ENCODE measurements at places on chromosomes 16 and 17.

DNA sequence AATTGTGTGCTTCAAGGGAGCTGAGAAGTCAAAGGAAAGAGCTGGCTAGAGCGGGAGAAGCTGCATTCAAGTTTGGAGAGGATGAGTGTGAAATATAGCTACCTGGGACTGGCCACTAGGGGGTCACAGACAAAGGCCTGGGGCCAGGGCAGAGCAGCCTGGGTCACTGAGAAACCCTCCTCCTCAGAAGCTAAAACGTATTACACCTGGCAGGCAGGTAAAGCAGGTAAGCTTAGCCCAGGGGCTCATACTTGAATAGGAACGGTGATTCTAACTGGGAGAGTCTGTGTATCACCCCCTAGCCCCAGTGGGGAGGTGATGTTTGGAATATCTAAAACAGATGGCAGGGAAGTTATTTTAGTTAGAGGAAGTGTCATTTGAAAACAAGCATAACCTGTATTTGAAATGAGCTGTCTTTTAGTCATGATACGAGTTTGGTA lies 6.8 kb downstream of the KRT37 start:
- no peak for DNase-seq

GRCh38 chr17:28575126-28575795 lies 1.4 kb downstream of the ALDOC start:
- DNase-seq: peak; percentile 53

DNA sequence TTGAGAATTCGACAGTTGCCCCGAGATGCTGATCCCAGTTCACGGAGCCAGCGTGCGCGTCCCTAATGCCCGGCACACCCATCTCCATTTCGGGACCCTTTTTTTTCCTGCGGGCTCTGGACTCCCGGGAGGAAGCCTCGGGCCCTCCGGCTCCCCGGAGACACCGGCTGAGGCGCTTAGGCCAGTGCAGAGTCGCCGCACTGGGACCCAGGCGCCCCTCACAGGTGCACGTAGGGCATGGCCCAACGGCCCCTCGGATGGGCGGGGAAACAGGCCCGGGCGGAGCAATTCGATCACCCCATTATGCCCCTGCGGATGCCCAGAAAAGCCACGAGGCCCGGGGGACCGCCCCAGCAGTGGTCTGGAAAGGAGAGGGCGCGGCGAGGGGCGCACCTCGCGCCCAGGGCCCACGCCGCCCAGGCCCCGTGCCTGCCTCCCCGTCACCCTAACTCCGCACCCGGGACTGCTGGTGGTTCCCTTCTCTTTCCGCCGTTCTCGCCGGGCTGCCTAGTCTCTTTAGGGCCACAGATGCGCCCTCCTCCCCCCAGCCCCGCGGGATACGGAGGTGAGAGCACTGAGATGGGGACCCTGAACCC lies 18.5 kb upstream of the ZFHX3 start:
- no peak for DNase-seq

GRCh38 chr17:17951524-17951923 lies 20.7 kb downstream of the TOM1L2 start:
- no peak for DNase-seq

GRCh38 chr17:47949197-47949759 lies 7.9 kb downstream of the PNPO start:
- peak; percentile 77 for DNase-seq

- no peak for DNase-seq
These were observed 529.1 kb downstream of the NPIPA7 start for GRCh38 chr16:16908077-16908476.

DNA sequence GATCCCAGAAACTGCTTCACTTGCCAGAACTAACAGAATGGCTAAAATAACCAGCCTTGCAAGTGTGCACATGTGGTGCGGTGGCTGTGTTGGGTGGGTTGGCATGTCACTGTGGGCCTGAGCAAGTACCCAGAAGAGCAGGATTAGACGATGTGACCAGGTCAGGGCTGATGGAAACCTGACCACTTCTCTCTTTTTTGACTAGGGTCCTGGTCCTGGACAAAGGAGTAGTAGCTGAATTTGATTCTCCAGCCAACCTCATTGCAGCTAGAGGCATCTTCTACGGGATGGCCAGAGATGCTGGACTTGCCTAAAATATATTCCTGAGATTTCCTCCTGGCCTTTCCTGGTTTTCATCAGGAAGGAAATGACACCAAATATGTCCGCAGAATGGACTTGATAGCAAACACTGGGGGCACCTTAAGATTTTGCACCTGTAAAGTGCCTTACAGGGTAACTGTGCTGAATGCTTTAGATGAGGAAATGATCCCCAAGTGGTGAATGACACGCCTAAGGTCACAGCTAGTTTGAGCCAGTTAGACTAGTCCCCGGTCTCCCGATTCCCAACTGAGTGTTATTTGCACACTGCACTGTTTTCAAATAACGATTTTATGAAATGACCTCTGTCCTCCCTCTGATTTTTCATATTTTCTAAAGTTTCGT lies 16.7 kb downstream of the ANKRD40 start:
- DNase-seq: no peak

DNA sequence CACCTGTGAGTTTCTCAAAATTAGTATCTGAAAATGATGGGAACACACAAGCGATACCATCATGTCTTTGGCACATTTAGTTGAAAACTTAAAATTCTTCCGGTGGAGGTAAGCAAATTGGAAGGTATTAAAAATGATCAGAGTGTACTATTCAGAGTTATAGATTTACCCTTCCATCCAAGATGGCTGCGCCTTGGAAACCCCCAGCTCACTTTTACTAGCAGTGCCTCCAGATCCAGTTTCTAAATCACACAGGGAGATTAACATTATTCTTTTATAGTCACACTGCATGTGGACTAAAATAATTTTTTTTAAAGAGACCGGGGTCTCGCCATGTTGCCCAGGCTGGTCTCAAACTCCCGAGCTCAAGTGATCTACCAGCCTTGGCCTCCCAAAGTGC lies 15.0 kb downstream of the PITPNC1 start:
- no peak for DNase-seq

GRCh38 chr16:25210758-25211157 lies 6.0 kb upstream of the AQP8 start:
- DNase-seq: no peak

DNA sequence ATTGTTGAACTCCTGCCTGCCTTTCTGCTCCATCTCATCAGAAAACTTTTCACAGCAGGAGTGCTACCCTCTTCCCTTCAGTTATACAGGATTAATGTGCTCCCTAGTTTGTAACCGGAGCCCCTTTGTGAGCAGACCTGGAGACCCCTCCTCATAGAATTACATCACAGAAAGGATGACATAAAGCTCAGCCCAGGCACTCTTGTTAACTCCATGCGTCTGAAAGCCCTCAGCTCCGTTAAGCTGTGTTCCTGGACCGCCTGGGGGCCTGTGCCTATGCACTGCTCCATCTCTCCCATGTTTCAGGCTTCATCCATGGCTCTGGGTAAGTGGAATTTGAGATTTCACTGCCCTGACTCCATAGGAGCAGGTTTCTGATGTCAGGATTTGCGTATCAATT lies 7.6 kb downstream of the WSCD1 start:
- peak; percentile 81 for DNase-seq

DNA sequence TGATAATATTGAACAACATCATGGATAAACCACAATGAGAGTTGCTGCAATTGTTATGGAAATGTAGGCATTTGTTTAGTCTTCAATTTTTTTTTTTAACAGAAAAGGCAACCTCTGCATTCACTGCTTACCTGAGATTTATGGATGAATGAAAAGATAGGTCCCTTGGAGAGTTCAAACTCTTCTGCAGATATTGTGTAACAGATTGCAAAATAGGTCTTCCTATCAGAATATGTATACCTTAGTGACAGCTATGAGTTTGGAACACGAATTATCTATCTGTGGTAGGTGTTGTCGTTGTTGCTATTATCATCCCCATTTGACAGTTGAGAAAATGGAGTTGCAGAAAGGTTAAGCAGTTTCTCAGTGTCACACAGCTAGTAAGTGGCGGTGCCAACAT lies 1.2 kb upstream of the KCNJ16 start:
- no peak for DNase-seq

GRCh38 chr16:82682767-82683166 lies 56.0 kb downstream of the CDH13 start:
- DNase-seq: no peak

- DNase-seq: peak; percentile 46
These were observed 1.1 kb downstream of the GJC1 start for GRCh38 chr17:44828919-44829522.

DNA sequence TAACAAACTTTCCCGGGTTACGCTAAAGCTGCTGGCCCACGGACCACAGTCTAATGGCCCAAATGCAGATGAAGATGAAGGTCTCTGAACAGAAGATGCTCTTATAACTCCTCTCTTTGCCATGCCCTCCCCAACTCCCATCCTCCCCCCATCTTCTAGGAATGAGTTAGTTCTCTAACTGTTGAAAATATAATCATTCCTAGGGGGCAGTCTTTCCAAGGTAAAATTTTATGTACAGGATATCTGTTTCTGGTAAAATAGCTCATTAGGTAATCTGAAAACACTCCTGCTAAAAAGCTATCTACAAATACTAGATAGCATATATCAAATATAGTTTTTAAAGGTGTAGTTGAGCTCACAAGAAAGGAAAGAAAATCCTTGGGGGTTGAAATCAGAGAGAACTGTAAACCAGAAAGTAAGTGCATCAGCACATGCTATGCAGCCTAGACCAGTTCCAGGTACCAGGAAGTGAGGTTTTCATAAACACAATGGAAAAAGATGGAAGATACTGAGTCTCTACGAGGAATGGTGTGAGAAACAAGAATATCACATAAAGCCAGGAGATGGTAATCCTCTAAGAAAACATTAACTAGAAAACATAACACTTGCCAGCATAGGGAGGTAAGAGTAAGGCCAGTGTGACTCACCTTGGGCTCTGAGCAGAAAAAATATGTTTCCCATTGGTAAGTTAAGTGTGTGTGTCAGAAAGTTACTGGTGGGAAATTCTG lies 38.1 kb downstream of the CMC2 start:
- no peak for DNase-seq

DNA sequence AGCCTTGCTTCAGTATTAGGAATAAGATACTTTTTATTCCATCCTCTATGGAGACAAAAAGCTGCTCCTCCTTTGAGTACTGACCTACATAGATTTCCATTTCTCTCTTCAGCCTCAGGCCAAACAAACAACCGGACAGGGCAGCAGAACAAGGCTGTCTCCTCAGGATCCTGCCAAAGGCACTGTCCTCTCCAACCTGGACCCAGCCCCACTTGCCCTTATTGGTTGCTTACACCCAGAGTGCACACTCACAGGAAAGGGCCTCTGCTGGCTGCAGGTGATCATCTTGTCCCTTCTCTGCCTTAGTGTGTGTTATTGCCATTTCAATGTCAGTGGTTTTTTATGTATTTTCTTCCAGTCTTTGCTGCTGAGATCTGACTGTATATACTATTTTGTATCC lies 26.6 kb downstream of the LIG3 start:
- DNase-seq: no peak

GRCh38 chr16:28063591-28064061 lies at the start of gene GSG1L:
TSS of gene GSG1L (minus strand) at chr16:28063714. CDS start at chr16:28063424, 290 bp downstream.
- DNase-seq: peak; percentile 65

DNA sequence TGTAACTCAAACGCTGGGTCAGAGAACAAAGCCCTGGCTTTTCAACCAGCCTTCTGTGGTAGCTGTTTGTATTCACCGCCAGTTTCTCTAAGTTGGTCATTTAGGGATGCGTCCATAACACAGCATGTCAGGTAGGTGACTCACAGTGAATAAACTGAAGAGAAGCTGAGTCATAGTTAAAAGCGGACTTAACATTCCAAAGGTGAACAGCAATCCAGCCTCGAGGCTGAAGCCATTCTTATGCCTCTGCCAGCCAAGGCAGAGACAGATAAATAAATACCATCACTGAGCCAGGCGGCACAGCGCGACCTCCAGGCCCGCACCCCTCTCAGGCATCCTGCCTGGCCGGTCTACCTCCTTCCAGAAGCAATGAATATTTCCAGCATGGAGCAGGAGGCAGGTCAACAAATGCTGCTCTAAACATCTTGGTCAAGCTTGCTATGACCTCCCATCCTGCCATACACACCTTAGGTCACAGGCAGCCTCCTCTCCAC lies 12.4 kb upstream of the CACNG4 start:
- DNase-seq: no peak

DNA sequence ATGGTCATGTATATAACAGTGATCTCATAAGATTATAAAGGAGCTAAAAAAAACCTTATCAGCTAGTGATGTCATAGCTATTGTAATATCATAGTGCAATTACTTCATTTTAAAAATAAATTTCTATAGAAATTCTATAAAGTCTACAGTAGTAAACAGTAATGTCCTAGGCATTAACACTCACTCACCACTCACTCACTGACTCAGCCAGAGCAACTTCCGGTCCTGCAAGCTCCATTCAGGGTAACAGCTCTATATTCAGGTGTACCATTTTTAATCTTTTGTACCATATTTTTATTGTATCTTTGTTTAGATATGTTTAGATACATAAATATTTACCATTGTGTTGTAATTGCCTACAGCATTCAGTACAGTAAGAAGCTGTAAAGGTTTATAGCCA lies 524.4 kb upstream of the CDH5 start:
- no peak for DNase-seq

- DNase-seq: no peak
These were observed 6.9 kb downstream of the UNC45B start for GRCh38 chr17:35154196-35155165.

GRCh38 chr16:1778200-1779179 lies 3.9 kb downstream of the SPSB3 start:
- DNase-seq: no peak

DNA sequence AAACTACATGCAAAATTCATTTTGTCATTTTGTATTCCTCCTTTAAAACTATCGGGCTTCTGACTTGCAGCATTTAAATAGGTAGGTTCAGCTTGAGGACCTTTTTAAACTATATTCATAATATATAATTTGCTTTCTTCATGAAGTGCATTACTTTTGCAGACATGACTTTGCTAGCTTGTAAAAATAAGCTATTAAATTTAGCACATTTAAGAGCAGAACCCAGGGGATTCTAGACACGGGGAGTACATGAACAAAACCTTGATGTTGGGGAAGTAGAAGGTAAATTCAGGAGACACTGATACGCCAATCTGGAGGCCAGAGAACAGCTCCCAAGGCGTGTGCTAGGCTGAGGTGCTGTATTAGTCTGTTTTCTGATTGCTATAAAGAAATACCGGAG lies 32.3 kb upstream of the NUDT7 start:
- DNase-seq: no peak

GRCh38 chr16:15466886-15467781 lies 32.7 kb downstream of the BMERB1 start:
- no peak for DNase-seq

DNA sequence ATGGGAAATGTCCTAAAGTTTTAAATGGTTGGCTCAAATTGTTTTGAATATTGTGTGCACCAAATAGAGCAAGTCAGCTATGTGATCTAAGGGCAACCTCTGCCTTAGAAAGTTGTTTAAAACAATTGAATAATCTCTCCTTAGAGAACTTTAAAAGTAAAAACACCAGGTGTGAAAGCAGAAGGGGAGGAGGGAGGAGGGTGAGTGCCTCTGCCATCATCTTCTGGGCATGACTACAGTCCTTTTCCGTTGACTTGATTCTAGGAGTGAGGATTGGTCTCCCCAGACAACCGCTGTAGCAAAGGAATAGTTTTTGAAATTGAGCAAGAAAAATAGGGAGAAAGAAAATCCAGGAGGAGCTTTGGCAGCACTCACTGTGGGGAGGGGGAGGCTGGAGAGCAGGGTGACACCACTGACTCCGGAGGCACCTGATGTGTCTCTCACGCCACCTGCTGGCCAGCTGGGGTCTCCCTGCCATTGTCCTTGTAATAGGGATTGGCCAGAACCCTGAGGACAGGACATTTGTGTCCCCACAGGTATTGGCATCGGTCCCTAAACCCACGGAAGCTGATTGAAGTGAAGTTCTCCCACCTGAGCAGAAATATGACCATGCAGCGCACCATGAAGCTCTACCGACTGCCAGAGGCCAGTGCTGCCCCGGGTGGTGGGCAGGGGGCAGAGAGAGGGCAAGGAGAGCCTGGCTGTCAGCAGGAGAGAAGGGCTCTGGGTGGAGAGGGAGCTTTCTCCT lies 33.3 kb downstream of the PLCD3 start:
- peak; percentile 90 for DNase-seq
